ENCODE measurements at places on chromosomes 13 and 19. TPM values are rescaled to one million over a fixed set of nuclear protein-coding genes. Genes with fewer than 3 reads are reported as not detected.

Gene ZNF254
- total RNA-seq, result 14.7 TPM

Gene CD37
- total RNA-seq, result 83.2 TPM

Gene DLL3
- total RNA-seq, result not detected

- peaks cover 65% of the 10 kb centered on the region for H3K4me1 ChIP-seq
- H3K36me3 ChIP-seq, result no peaks in the 10 kb centered on the region
- H3K27me3 ChIP-seq, result no peaks in the 10 kb centered on the region
- H3K27ac ChIP-seq, result peak overlapping the region; percentile 95
- peak; percentile 81 for DNase-seq
Observed at GRCh38 chr19:41808663-41809566, 12.5 kb downstream of the CEACAM3 start.

DNA sequence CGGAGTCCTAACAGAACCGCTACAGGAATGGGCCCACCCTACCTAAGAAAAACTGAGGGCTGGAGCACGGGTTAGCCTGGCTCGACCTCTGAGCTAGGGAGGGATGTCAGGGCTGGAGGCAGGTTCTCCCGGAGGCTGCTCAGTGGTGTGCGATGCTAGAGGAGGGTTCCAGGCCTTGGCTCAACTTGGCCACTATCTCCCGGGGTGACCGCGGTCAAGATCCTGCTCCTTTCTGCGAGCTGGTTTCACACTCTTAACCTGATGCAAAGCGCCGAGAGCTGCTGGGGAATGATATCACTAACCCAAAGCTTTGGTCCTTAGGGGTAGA lies 301 bp downstream of the POP4 start:
- no peaks in the 10 kb centered on the region for H3K27me3 ChIP-seq
- no peaks in the 10 kb centered on the region for H3K36me3 ChIP-seq
- DNase-seq, result no peak
- peaks cover 7% of the 10 kb centered on the region for H3K4me1 ChIP-seq

DNA sequence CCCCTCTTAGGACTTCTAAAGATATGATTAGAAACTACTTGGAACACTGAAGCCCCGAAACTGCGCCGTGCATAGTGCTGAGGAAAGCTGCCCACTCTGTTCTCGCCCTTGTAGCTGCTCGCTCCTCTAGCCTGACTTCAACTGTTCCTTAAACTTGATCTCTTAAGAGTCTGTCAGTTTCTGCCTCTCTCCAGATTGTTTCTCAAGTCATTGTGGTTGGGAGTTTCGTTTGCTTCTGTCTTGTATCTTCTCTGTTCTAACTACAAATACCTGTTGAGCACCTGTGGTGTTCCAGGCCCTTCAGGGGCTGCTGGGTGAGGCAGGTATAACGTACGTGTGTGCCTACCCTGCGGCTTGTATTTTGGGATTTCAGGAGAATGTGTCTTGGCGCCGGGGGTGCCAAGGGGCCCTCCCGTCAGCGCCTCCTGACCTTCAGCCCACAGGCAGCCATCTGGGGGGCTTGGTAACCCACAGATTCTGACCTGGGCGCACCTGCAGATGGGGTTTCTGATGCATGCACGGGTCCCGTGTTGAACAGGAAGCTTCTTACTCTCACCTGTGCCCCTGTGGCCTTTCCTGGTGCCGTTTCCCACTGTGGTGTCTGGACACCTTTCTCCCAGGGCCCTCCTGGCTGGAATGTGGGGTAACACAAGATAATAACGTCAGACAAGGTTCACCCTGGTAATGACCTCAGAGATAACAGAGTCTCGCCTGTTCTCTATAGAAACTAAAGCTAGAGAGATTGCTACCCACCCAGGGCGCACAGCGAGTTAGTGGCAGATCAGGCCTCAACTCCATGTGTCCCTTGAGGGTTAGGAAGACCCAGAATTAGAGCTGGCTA lies 17.2 kb upstream of the DCUN1D2 start:
- peaks cover 71% of the 10 kb centered on the region for H3K36me3 ChIP-seq
- no peak overlapping the region for H3K27ac ChIP-seq
- DNase-seq, result no peak
- H3K4me3 ChIP-seq, result no peak overlapping the region
- H3K4me1 ChIP-seq, result peaks cover 22% of the 10 kb centered on the region

GRCh38 chr19:30328096-30328495 lies 44.1 kb upstream of the ZNF536 start:
- no peak overlapping the region for H3K4me3 ChIP-seq
- no peaks in the 10 kb centered on the region for H3K27me3 ChIP-seq
- H3K4me1 ChIP-seq, result no peaks in the 10 kb centered on the region

- peaks cover 6% of the 10 kb centered on the region for H3K36me3 ChIP-seq
- DNase-seq, result no peak
- peaks cover 42% of the 10 kb centered on the region for H3K4me1 ChIP-seq
- peak overlapping the region; percentile 33 for H3K4me3 ChIP-seq
- peaks cover 29% of the 10 kb centered on the region for H3K27me3 ChIP-seq
Observed at GRCh38 chr19:6766357-6767080, 716 bp downstream of the SH2D3A start.

- no peak for DNase-seq
- no peaks in the 10 kb centered on the region for H3K36me3 ChIP-seq
- H3K4me1 ChIP-seq, result no peaks in the 10 kb centered on the region
- H3K4me3 ChIP-seq, result no peak overlapping the region
- no peaks in the 10 kb centered on the region for H3K27me3 ChIP-seq
Observed at GRCh38 chr13:51475727-51476501, 23.1 kb upstream of the INTS6 start.

DNA sequence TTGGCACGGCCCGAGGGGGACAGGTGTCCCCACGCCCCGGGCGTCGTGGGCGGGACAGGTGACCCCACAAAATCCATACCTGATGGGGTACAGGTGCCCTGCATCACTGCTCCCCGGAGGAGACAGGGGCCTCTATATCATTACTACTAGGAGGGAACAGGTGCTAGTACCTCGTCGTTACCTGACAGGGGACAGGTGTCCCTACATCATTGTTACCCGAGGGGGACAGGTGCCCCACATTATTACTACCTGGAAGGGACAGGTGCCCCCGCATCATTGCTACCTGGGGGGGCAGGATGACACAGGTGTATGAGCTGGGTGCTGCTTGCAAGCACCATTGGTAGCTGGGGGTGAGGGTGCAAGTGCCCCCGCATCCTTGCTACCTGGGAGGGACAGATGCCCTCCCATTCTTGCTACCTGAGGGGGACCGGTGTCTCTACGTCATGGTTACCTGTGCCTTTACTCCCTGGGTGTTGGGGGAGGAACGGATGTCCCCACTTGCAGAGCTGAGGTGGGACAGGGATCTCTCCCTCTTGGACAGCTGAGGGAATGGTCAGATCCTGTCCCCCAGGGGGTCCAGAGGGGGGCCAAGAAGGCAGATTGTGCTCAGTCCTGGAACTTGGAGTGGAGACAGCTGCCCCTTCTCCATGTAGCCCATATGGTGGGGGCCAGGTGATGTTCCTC lies 620 bp downstream of the CRTC1 start:
- no peak overlapping the region for H3K27ac ChIP-seq
- no peaks in the 10 kb centered on the region for H3K36me3 ChIP-seq
- peak overlapping the region; percentile 52 for H3K4me3 ChIP-seq
- H3K4me1 ChIP-seq, result peaks cover 27% of the 10 kb centered on the region

- H3K4me3 ChIP-seq, result no peak overlapping the region
- H3K27me3 ChIP-seq, result no peaks in the 10 kb centered on the region
- no peaks in the 10 kb centered on the region for H3K36me3 ChIP-seq
- no peaks in the 10 kb centered on the region for H3K4me1 ChIP-seq
Observed at GRCh38 chr19:42023121-42023942, 29.3 kb upstream of the ATP1A3 start.
